Spleen (tissue), 13 donors: ENCODE measurements at places on chromosomes 16 and 17.

DNA sequence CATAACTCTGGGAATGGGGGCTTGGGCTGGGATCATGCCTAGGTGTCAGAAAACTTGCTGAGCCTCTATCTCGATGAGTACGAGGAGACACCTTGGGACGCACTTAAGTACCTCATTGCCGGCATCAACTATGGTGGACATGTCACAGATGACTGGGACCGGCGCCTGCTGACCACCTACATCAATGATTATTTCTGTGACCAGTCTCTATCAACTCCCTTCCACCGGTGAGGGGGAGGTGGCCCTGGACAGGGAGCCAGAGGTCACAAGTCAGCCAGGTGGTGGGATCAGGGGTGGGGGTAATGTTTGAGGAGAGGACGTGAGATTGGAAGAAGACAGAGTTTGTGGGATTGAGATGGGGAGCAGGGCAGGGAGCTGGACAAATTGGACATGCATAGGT is 3.4 kb upstream of the KDM6B start:
- peak; percentile 51 for DNase-seq

- peak; percentile 85 for DNase-seq
Measured at GRCh38 chr17:5583426-5584382, 605 bp downstream of the NLRP1 start.

- DNase-seq = no peak
Measured at GRCh38 chr16:87077750-87078127, 239.5 kb downstream of the C16orf95 start.

- no peak for DNase-seq
Measured at GRCh38 chr17:33674685-33675084, 381.6 kb upstream of the ASIC2 start.

DNA sequence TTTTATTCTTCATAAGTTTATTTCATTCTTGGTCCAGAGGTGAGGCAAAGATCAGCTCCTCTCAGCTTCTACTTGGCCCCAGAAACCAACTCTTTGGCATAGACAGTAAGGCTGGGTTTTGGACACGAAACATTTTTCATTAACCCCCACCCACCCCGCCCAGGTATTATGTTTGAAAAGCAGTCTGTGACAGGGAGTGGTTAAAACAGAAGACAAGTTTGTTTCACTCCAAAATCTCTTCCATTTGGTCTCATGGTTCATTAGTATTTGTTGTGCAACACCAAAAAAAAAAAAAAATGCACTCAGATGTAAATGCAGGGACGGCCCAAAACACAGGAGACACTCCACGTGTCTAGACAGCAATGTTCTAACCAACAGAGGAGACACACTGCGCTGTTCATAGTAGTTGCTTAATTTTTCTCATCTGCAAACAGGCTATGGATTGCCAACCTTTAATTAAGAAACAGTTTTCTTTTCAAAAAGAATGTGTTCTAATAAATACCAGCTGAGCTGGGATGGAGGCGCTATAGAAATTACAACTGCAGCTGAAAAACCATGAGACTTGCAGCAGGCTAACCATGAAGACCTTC is 39.8 kb upstream of the MMP2 start:
- no peak for DNase-seq

- no peak for DNase-seq
Measured at GRCh38 chr17:65041518-65041917, 15.0 kb downstream of the GNA13 start.

- no peak for DNase-seq
Measured at GRCh38 chr17:38706505-38707216, 1.6 kb downstream of the MLLT6 start.

GRCh38 chr16:86455116-86455515 is 55.2 kb upstream of the FOXF1 start:
- DNase-seq = no peak
